Bone marrow (tissue), 2 donors: ENCODE measurements at places on chromosomes 3 and 15.

DNA sequence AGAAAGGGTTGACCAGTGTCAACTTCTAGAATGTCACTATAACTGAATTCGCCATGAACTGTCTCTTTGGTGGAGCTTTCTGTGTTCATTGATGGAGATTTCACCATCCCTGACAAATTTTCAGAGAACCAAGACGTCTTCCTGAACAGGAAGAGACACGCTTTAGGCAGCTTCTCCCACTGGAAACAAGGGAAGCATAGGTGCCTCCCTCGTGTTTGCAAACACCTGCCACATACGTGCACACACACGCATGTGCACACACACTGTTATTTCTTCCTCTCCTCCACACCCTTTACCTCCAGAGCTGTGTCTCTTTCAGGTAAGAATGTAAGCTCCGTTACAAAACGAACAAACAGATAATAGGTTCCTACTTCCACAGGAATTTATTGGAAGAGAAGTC lies 15.6 kb downstream of the ARRDC4 start:
- no peak for DNase-seq

DNA sequence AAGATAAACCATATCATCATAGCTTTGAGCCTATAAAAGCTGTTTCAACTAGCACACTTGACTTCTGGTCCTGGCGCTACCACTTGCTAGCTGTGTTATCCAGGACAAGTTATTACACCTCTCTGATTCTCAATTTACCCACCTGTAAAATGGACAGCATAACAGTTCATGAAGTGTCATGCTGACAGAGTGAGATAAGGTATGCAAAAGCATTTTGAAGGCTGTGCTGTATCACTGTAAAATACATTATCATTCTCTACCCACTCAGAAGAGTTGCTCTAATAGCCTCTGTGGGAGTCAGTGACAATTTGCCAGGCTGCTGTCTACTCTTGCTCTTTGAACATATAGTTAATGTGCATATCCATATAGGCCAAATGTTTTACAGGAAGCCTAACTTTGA lies 93.0 kb downstream of the SSR3 start:
- no peak for DNase-seq

DNA sequence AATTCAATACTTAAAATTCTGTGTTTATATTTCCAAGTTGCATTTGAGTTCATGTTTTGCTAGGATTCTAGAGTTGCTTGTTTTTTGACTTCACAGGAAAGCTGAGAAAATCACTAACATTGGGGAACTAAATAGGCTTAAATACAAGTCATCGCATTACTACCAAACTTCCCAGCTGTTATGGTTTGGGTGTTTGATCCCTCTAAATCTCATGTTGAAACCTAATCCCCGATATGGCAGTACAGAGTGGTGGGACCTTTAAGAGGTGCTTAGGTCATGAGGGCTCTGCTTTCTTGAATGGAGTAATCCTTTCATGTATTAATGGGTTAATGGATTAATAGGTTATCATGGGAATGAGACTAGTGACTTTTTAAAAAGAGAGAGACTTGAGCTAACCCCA lies 77.2 kb upstream of the ARPP21 start:
- no peak for DNase-seq

GRCh38 chr15:64547275-64547674 lies 86.9 kb downstream of the ZNF609 start:
- no peak for DNase-seq

- no peak for DNase-seq
Observed at GRCh38 chr3:26550413-26550812, 72.2 kb upstream of the LRRC3B start.

- DNase-seq, result no peak
Observed at GRCh38 chr3:107068980-107069379, 308.3 kb upstream of the CCDC54 start.

DNA sequence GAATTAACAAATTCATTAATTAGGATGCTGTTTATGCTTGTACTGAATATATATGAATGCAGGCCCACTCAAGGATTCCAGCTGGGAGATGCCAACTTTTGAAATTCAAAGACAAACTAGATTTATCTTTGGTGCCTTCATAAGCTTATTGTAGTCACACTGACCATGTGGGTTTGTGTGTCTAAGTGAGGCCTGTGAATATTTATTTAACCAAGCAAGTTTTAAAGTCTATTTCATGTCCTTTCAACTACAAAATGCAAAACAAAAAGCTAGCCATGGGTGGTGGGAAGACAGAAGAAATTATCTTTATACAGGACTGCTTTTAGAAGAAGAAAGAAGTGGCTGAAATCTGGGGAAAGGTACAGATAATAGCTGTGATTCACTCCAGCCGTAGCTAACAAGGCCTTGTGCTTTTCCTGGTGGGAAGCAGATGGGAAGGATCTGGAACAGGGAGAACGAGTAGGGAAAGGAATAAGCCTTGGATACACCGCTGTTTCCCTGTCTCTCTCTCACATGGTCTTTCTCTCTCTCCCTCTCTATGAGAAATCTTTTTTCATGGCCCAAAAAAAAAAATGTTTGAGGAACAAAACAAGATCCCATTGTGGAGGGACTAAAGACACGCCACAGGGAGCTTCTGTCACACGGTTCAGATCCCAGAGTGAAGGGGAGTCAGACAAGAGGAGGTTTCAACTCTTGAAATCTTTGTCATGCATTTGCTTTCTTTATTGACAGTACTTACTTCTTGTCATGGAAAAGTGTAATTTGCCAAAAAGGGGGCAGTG lies 225.5 kb downstream of the RORA start:
- DNase-seq, result no peak

DNA sequence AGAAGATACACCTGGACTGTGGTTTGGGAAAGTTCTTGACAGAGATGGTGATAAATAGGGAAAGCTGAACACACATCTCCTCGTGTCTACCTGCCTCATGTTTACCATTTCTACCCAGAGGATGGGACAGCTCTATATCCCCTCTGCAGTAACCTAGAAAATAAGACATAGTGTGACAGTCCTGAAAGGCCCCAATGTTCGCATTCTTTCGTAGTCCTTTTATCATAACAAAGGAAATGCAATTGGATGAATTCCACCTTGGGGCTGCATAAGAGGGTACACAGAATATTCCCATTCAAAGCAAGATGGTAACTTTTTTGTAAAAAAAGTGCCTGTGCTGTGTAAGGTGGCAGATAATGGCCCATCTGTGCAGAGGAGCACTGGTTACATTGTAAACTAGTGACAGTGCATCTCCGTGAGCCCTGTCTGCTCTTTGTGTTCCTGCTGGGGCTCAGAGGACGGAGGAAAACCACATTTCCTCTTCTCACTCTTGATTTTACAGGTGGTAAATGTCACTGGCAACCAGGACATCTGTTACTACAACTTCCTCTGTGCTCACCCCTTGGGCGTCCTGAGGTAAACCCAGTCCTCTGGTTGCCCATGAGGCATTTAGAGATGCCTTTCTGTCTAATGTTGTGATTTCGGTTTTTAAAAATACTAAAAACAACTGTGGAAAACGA lies 74.3 kb downstream of the SIDT1 start:
- no peak for DNase-seq

DNA sequence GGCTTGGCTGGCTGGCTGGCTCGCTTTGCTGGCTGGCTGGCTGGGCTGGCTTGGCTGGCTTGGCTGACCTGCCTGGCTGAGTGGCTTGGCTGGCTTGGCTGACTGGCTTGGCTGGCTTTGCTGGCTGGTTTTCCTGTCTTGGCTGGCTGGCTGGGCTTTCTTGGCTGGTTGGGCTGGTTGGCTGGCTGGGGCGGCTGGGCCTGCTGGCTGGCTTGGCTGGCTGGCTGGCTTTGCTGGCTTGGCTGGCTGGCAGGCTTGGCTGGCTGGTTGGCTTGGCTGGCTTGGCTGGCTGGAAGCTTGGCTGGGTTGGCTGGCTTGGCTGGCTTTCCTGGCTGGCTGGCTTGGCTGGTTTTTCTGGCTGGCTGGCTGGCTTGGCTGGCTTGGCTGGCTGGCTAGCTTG lies 435.6 kb downstream of the GOLGA6L6 start:
- no peak for DNase-seq

GRCh38 chr3:25097023-25097422 lies 331.0 kb upstream of the RARB start:
- DNase-seq, result no peak

DNA sequence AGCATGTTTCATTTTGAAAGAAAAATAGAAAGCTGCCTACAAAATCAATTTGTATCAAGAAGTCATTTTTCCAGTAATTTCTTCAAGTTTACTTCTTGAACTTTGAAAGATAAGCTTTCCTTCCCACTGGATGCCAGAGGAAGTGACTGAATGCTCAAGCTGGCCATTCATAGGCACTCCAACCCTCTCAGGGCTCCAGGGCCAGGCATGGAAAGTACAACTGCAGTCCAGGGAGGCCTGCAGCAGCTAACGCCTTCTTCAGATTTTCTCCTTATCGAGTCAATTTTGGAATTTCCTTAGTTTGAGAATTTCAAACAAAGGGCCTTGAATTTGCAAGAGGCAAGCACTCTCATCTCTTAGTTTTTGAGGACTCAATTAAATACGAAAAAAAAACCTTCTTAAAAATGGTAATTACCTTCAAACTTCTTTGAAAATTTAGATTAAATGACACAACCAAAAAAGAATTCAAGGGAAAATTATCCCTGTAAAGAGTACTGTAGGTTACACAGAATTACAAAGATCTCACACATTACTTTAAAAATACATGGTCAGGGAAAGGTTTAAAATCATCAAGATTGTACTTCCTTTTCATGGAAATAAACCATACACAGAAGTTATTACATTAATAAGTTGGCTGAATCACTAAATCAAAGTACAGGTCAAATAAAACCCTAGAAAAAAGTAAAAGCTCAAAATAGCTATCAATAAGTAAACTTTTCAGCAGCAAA lies 2.5 kb downstream of the UBP1 start:
- no peak for DNase-seq

DNA sequence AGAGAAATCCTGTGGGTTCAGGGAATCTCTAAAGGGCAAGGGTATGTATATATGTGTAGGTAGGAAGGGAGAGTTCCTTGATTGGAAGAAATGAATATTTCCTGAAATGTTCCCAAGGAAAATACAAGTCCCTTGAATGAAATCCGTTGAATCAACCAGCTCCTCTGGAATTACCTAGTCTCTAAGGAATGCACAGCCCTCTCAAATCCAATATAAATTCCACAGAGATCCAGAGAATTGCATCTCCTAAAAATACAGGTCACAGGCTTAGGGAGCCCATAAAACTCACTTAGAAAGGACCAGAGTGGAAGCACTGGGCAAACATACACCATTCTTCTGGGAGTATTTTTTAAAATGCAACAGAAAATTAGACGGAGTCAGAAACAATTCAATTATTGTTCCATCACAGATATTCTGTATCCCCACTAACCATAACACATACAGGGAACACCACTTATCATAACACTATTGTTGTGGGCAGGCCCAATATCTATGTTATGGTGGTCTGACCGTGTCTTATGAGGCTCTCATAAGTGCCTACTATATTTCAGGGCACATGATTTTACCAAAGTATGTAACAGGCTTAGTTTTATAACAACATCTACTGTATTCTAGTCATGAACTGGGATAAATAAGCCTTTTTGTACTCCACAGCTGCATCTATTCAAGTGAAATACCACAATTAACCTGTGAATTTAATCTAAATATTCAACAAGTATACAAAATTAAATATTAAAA lies 43.7 kb downstream of the IGSF11 start:
- DNase-seq, result no peak

DNA sequence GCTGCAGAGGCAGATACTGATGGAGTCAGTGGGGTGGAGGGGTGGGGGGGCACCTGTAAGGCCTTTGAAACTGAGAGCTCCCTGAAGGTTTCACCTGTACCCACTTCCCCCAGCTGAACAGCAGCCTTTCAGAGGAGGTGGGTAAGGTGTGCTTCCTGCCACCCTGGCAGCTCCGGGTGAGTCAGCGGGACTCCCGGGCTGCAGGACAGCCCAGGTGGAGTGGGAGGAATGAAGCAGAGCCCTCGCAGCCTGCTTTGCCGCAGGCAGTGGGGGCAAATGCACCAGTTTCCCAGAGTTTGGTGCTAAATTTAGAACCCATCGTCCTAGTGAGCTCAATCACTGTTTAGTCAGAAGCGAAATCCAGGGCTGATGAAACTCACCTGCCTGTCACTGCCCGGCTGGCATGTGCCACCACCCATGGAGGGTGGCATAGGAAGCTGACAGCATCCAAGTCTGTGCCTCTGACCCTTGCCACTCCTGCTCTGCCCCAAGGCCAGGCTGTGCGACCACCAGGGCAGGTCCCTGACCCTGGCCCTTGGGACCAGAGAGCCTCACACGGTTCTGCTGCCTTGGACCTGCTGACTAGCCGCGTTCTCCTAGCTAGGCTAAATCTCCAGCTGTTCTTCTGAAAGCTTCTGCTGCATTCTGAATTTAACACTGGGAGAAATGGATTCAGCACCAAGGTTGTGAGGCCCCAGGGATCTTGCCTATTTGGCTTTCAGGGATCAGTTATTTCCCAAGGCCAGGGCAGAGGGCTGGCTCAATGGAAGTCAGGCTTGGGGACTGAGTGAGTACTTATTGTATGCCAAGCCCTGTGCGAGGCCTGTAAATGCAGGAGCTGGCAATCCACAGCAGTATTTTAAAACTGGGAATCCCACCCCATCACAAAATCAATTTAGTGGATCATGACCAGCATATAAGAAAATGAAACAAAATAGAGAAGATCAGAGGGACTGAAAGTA lies 67.3 kb upstream of the RASGRF1 start:
- no peak for DNase-seq

- no peak for DNase-seq
Observed at GRCh38 chr3:139418144-139418543, 28.7 kb upstream of the COPB2 start.

DNA sequence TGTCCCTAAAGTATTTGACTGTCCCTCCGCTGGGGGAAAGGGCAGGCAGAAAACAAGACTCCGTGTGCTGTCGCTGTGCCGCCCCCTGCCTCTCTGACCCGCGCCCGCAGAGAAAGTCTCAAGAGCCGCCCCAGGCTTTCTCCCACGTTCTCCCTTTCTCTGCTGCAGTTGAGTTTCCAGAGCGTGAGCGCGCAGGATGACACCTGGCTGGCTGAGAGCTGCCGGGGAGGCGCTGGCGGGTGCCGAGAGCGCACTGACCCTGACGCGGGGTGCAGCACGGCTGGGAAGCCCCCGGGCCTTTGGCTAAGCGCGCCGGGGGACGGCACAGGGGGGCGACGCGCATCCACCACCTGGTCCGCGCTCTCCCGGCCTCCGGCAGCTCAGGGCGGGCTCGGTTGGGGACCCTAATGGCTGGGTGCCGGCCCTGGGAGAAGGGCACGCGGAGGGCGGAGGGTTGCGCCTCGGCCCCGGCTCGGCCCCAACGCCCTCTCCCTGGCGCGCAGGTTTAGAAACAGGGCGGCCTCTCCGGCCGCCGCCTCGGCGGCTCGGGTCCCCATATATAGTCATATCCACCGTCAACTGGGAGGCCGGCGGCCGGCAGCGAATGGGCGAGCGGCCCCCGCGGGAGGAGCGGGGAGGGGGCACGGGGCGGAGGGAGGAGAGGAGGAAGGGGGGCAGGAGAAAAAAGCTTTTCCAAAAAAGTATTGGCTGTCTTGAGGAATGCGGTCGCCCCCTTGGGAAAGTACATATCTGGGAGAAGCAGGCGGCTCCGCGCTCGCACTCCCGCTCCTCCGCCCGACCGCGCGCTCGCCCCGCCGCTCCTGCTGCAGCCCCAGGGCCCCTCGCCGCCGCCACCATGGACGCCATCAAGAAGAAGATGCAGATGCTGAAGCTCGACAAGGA lies at the start of gene TPM1:
Gene TPM1, plus strand, starts transcription at position 774 of the 903 bp plus-strand sequence. Its CDS starts 83 bp downstream, at position 857.
- DNase-seq, result no peak

- DNase-seq, result no peak
Observed at GRCh38 chr15:101545548-101546505, 56.3 kb upstream of the PCSK6 start.
